ENCODE measurements at places on chromosomes 6 and 20.

DNA sequence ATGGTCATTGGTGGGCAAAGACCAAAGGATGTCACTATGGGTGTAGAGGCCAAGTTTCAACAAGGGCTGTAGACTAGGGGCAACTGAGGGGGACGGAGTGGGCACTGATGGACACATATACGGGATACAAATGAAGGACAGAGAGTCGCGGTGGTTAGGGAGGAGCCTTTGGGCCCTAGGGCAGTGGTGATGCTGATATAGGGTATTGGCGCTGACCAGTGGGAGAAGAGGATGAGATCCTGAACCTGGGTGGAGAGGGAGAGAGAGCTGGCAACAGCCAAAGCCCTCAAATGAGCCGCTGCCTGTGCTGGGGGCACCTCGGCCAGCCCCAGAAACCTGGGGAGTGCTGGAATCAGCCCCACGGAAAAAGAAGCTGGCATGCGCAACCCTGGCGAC, 1.6 kb downstream of the CDH22 start:
- DNase-seq = no peak

- no peak for DNase-seq
These were observed 251.1 kb upstream of the TBX18 start for GRCh38 chr6:85015396-85015990.

GRCh38 chr20:14707026-14707680, 369.7 kb upstream of the FLRT3 start:
- no peak for DNase-seq

GRCh38 chr6:89482126-89482525, 49.2 kb downstream of the ANKRD6 start:
- no peak for DNase-seq

GRCh38 chr6:89597372-89597771, 41.2 kb downstream of the LYRM2 start:
- DNase-seq = no peak

DNA sequence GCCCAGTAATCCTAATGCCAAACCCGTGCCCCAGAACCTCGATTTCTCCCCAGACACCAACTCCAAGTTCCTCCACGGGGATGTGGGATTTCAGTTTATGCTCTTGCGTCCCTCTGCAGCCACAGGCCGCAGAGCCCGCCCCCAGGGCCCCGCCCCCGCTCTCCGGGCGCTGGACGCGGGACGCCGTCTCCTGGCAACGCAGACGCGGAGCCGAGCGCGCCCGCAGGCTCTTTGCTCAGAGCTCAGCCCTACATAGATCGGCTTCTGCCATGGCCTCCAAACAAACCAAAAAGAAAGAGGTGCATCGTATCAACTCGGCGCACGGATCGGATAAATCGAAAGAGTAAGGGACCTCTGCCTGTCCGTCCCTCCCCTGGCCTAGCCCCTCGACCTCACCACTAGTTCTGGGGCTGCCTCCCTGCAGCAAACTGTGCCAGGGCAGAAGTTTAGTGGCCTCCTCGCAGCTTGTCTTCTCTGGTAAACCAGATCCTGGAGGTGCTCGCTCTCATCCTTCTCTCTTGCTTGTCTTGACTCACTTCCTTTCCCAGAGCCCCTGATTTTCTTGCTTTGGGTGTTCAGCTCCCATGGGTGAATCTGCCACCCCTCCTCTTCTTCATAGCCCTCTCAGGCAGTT, at the start of gene ADGB:
Gene ADGB, plus strand, starts transcription at position 201 of the 634 bp plus-strand sequence. Its CDS starts 69 bp downstream, at position 270.
- DNase-seq = no peak

DNA sequence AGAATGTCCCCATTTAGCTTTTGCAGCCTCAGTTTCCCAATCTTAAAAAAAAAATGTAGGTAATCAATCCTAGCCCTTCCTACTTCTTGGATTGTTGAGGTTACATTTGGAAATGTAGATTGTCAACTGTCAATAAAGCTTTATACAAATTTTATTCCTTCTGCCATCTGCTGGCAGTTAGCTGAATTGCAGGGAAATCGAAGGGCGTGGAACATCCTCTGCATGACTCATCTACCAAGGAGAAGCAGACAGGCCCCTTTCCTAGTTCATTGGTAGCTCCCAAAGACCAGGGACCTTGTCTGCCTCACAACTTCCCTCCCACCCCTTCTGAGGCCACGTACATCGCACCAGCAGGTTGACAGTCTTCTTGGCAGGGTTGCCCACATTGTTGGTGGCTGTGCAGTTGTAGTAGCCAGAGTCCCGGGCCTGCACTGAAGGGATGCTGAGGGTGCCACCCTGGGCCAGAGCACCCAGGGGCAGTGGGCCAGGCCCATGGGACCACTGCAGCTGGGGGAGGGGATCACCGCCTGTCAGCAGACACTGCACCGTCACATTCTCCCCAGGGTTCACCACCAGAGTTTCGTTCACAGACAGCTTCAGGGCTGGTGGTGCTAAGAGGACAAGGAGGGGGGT, 43.6 kb downstream of the MDGA1 start:
- DNase-seq = no peak

DNA sequence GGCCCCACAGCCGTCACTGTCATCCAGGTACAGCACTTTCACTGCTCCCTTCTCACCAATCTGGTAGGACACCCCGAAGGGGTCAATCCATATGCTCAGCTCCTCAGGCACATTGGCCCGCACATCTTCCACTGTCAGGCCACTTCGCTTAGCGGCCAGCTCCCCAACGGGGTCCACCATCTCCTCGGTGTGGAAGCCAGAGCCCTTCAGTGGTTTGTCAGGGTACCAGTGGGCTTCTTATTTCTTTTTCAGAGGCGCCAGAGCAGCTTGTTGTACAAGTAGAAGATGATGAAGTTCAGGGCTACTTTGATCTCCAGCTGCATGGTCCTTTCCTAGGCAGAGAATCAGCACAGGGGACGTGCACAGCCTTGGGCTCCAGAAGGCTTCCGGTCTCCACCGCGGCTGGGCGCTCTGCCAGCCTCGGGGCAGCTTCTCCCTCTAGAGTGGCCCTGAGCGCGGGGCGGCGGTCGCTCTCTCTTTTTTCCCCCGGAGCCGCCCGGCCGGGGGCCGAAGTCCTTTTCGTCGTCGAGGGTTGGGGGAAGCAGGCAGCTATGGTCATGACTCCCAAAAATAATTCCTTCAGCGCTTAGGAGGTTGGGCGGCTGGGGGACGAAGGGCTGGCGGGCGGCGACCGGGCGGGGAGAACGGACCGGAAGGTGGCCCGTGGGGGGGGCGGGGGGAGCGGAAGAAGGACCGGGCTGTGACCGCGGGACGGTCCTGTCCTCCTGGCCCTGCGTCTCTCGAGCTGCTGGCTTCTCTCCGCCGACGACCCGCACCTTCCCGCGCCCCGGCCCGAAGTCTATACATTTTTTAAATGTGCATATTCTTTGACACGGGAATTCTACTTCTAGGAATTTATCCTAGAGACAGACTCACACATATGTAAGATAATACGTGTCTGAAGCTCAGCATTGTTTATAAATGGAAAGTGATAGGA, 6.5 kb upstream of the ZSCAN9 start:
- DNase-seq = no peak
